ENCODE measurements at places on chromosomes 2 and 18.

GRCh38 chr18:24368749-24369148 lies 28.9 kb downstream of the OSBPL1A start:
- no peak for DNase-seq

GRCh38 chr2:225030203-225030602 lies 12.1 kb downstream of the DOCK10 start:
- DNase-seq, result no peak

DNA sequence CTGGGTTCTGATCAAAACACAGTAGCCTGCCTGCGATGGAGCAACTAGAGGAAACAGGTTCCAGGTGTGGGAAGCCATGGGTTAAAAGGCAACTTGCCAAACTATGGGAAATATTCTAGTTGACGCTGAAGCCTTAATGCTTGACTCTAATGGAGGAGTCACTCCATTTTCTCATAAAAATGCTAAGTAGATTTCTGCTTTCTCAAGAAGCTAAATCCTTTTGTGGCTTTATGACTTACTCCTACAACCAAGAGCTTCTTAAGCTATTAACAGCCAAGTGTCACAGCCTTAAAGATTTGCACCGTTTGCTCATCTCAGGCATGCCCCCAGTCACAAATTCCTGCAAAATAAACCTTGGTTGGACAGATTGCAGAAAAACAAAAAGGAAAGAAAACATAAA lies 25.2 kb downstream of the ANKRD44 start:
- DNase-seq, result no peak

DNA sequence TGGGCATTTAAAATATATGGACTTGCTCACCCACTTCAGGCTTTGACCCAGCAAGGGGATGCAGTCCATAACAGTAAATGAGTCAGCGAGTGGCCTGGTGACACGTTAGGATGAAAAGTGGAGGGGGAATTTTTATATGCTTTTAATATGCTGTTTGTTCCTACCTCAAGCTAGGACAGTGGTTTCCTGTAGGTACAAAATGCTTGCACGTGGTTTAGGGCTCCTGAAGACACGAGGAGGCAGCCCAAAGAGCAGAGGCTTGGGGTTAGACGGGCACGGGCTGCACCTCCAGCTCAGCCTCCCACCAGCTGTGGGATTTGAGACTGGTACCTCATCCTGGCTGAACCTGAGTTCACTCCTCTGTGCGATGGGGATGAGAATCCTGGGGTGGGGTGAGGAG lies 306.2 kb upstream of the CXCR4 start:
- DNase-seq, result no peak

DNA sequence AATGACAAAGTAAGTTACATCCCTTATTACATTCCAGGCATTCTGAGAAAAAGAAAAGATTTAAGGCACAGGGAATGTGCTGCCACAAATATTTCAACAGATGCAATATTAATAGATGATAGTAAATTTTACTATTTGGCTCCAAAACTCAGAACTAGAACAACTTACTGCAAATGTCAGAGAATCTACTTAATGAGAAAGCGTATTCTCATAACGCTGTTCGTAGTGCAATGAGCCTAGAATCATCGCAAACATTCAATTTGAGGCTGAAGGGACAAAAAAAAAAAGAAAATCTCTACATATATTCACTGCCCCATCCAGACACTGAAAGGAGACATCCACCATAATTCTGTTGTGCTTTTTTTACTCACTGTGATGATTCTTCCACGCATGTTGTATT lies 272.1 kb upstream of the DOK6 start:
- no peak for DNase-seq

GRCh38 chr18:43310239-43310638 lies 32.9 kb upstream of the SYT4 start:
- DNase-seq, result no peak

GRCh38 chr2:171319164-171319810 lies 114.5 kb downstream of the METTL8 start:
- DNase-seq, result no peak

DNA sequence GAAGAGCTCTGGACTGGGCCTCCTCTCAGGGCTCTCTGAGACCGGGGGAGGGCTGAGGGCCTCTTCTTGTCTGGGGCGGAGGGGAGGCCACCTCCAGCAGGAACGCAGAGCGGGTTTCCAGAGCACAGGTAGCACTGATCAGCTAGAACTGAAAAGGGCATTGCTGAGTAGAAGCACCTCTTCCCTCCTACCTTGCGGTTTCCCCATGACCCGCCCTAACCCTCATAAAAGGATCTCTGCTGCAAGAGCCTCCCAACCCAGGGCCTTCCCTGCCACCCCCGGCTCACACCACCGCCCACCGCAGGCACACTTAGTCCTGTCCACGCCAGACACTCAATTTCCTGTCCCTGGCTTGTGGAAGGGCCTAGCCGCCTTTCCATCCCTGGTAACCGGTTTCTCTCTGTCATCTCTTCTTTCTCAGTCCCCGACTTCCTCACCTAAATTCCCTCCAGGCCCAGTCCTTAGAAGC lies 966 bp downstream of the ADCY3 start:
- DNase-seq, result no peak

DNA sequence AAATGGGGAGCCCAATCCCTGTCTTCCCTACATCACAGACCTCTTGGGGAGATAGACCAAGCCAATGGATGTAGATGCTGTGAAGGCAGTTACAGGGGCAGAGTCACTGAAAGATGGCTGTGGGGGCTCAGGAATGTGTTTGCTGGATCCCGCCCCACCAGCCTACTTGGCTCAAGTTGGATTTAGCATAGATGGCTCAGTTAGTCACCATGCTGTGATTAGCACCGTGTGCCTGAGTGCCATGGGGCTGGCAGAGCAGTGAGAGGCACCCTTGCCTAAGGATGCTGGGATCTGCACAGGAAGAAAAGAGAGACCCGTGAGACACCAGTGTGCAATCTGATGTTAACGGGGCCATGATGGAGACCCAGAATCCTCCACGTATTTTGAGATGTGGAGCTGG lies 228.3 kb downstream of the DYSF start:
- DNase-seq, result no peak

DNA sequence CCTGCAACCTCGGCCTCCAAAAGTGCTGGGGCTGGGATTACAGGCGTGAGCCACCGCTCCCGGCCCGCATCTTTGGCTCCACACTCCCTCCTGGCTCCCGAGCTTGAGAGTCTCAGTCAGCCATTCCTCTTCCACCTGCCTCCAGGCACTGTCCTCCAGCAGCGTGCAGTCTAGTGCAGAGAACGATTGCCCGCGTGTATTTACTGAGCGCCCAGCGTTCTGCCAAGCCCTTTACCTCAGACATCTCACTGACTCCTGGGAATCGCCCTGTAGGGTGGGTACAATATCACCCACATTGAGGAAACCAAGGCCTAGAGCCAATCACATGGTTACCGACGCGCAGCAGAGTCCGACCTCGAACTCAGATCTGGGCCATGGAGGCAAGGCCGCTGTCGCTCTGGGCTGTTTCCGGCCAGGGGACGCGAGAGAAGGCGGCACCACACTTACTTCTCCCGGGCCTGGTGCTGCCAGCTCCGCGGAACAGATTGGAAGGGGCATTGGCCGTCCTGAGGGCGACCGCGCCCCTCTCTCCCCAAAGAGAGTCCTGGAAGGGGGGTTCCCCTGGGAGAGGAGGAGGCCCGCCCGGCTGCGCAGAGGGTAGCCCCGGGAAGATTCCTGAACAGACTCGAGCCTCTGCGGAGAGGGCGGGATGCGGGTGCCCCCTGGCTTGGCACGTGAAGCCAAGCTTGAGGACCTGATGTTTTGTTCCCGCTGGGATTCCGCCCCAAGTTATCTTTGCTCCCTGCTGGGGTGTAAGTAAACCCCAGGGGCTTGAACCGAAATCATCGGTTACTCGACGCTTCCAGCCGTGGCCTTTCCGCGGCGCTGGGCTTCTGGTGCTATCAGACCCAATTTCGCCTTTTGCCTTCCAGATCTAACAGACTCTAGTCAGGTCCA lies 5.2 kb upstream of the DLX2 start:
- DNase-seq, result no peak

- DNase-seq, result no peak
Observed at GRCh38 chr2:108640731-108641130, 78.6 kb upstream of the RANBP2 start.

- DNase-seq, result no peak
Observed at GRCh38 chr18:6404834-6405233, 9.9 kb downstream of the L3MBTL4 start.

DNA sequence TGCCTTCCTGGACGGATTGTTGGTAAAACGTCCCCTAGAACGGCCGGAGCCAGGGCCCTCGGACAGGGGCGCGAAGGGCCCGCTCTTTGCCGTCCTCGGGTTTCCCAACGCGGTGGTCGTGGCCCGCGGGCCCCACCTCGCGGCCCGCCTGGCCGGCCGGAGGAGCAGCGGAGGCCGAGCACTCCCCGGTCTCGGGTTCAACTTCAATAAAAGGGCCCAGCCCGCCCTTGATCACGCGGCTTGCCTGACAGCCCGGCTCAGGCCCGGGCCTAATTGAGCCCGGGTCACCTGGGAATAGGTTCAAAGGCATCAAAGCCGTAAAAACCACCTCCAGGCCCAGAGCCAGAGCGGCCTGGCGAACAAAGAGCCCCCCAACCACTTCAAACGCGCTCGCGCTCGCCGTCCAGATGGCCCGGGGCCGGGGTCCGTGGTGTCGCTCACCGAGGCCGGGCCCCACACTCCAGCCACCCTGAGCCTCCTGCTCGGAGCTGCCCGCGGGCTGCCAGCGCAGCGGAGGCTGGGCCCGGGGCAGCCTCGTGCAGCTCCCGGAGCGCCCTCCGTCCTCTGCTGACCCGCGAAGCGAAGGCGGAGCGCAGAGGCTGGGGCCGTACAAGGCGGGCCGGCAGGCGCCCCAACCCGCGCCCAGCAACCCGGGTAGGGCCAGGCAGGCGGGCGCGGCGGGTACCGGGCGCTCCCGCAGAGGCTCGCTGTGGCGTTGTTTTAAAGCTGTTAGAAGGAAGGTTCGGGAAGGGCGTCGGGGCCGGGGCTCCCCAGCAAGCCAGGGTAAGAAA lies 1.1 kb upstream of the TWIST2 start:
- peak; percentile 73 for DNase-seq

DNA sequence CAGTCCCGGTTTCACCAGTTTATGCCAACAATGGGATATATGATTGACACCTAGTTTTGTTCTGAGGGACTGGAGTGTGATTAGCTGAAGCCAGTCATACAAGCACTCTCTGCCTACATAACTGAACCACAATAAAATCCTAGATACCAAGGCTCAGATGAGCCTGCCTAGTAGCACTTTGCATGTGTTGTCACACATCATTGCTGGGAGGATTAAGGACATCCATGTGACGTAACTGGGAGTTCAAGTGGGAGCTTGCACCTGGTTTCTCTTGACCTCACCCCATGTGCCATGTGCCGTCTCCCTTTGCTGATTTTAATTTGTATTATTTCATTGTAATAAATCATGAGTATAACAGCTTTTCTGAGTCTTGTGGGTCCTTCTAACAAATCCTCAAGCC lies 90.3 kb downstream of the TMEM163 start:
- no peak for DNase-seq

DNA sequence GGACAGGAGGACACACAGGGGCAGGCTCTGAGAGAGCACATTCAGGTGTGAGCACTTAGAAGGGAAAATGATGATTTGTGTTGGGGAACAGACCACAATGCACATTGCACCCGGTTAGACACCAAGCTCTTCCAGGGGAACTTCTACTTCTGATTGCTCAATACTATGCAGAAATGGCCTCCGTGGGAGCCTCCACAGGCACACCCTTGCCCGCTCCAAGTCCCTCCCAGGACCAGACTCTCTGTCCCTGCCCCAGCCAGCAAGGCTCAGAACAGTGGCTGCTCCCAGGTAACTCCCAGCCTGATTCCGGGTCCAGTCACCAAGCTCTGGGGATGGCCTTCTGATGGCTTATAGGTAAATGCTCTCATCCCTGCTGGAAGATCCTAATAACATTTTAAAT lies 56.2 kb downstream of the BCL2L11 start:
- no peak for DNase-seq

GRCh38 chr2:52933878-52934277 lies 833.7 kb upstream of the CHAC2 start:
- no peak for DNase-seq

- no peak for DNase-seq
Observed at GRCh38 chr2:7773362-7774360, 856.4 kb downstream of the RNF144A start.

- no peak for DNase-seq
Observed at GRCh38 chr18:5779922-5780321, 115.4 kb downstream of the TMEM200C start.

DNA sequence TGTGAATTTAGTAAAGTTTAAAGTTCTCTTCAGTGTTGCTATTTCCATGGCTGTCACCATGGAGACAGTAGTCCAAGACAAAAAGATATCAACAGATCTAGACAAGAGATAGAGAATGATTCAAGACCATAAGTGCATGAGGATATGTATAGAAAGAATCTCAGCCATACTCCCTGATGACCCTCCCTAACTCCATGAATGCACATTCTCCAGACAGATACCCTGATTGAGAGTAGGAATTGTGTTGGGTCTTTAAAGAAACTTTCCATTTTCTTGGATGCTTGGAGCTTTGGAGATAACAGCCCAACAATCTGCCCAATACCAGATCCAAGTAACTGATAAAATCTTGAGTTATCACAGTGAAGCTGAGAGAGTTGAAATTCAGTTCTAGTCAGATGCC lies 1601.2 kb upstream of the CELF4 start:
- no peak for DNase-seq

DNA sequence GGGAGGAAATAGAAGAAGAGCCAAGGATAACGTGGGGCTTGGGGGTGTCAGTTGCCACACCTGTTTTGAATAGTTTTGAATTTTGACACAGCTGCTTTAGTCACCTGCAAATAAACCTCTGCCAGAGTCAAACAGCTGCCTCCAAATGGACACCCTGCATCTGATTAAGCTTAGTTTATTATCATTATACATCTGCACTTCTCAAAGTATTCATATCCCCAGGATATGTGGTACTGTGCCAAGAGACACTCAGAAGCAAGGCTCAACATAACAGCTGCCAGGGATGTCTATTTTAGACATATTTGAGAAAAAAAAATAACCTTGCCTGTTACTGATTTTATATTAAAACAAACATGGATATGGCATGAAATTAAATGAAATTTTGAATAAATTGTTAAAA lies 122.5 kb upstream of the WDR75 start:
- no peak for DNase-seq

- no peak for DNase-seq
Observed at GRCh38 chr2:117958186-117958585, 55.7 kb downstream of the CCDC93 start.

DNA sequence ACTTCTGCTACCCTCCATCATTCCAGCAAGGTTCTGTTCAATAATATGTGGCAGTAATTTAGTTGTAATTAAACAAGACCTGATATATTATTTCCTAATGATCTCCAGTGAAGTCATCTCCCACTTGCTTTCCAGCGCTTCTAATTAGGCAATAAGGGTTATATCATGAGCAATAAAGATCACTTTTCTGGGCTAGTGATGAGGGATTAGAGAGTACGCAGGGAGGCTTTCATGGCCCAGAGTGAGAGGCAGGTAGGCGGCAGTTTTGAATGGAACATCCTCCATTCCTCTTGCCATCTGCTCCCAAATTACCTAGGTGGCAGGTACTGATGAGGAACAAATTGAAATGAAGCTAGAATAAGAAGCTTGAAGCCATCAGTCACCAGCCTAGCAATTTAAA lies 358.1 kb upstream of the SYT4 start:
- DNase-seq, result no peak

GRCh38 chr18:37483984-37484819 lies 81.4 kb downstream of the CELF4 start:
- no peak for DNase-seq

GRCh38 chr2:10161961-10162441 lies 39.5 kb downstream of the RRM2 start:
- DNase-seq, result no peak
